ENCODE measurements at places on chromosomes 3 and 15.

GRCh38 chr15:75606711-75607699 is 18.5 kb downstream of the SNUPN start:
- DNase-seq, result no peak

- DNase-seq, result no peak
Measured at GRCh38 chr3:12483410-12483809, 870 bp upstream of the TSEN2 start.

DNA sequence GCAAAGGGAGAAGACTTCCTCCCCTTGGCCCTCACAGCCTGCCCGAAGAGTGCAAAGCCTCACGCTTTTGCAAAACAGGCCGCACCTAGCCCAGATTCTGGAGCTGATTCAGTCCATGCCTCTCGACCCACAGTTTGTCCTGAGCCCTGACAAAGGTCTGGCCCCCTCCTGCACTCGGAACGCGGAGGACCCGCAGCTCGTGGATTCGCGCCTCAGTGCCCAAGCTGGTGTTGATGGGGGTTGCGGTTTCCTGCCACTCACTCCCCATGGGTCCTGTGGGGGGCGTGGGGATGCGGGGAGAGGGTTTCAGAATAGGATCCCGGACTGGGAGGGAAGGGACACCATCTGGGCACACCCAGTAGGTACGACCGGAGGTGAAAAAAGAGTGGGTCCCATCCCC is 594 bp upstream of the CRABP1 start:
- no peak for DNase-seq

DNA sequence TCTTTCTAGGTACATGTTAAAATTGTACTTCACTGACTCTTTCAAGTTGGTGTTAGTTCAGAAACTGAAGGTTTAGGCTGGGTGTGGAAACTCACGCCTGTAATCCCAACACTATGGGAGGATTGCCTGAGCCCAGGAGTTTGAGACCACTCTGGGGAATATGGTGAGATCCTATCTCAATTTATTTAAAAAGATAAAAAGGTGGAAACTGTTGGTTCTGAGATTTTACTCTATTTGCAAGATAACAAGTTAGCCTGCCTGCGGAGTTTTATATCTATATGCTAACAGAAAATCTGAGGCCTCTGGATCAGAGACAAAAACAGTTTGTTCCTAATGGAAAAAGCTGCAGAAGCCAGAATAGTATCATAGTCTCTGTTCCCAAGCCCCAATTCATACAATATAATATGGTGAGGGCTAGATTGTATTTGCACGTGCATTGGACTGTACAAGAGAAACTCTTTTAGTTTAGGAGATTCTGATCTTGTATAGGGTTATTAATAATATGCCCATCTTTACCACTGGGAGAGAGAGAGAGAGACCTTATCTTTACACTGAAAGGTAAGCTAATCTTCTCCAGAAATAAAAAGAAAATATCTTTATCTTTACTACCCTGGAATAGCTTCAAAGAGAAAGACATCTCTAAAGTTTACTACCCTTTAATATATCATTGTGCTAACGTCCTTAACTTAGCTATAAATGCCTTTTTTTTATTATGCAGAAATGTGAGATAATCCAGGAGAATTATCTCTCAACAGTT is 1267.6 kb downstream of the OTOL1 start:
- no peak for DNase-seq

DNA sequence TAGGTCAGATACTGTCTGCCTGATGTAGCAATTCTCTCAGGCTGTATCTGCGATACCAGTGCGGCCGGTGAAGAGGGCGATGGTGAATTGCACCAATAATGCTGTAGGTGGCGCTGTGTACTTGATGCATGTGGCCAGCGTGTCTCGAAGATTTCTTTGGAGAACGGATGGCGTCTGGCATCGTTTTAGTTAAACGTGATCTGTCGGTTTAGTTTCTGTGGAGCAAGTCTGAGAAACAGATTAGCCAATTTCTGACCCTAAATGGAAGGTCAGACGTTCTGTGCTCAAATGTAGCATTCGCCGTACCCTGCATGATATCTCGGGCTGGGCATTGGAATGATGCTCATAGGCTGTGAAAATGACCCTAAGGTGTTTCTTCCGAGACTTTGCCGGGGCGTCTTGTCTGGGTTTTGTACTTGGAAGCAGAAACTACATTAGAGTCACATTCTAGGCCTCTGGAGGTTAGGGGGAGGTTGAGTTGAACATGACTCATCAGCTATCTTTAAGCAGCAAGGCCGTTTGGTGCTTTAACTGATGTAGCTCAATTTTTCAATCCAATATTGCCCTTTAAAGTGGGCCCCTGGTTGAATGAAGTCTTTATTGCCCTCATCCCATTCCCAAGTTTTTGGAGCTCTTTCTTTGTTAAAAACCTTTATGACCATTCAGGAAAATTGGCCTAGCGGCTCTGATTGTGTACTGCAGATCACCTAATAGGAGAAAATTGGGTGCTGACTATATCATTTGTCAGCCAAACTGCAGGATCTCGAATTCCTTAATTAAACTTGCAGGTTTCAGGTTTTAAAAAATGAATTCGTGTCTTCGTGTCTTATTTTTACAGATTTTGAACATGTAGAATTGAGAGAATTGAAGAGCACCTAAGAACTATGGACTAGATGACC is 80.0 kb downstream of the SQOR start:
- DNase-seq, result peak; percentile 49

- DNase-seq, result no peak
Measured at GRCh38 chr3:9448071-9448470, 50.7 kb downstream of the SETD5 start.

DNA sequence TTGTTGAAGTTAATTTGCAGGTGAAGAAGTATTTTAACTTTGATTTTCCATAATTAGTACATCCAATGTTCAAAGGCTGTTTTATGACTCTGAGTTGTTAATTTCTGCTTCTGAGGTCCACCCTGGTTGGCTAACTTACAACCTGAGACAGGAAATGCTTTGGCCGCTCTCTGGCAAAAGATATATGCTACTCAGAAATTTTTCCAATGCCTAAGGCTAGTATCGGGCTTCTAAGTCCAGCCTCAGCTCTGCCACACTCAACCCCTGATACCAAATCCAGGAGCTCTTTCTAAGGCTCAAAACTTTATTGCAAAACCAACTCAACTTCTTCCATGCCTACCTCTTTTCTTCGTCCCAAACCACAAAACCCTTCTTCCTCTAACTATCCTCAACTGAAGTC is 192.9 kb downstream of the NEK10 start:
- no peak for DNase-seq

GRCh38 chr3:4821975-4822374 is 157.3 kb upstream of the BHLHE40 start:
- no peak for DNase-seq

DNA sequence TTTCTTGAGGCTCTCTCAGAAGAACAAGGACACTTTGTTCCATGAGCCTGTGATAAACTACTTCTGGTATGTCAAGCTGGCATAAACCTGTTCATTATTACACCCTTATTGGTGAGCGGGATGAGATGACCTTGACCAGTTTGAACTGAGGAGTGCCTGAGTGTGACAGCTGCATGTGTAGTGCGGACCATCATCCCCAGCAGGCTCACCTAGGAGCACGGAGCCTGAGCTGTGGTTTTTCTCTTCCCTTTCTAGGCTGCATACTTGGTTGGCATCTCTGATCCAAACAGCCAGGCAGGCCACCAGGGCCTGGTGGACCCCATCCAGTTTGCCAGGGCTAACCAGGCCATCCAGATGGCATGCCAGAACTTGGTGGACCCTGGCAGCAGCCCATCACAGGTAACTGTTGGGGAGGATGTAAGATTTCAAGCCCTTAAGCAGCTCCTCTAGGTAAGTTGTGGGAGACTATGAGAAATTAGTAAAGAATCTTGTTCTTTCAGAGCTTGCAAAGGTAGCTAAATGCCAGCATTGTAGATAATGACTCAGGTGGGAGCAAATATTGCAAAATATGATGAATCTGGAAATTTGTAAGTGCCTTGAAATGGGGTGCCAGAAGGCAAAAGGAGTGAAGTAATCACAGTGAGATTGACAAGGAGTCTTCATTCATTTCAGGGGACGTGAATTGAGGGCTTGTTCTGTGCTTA is 288.9 kb upstream of the TPM1 start:
- DNase-seq, result no peak
